ENCODE measurements at places on chromosomes 12 and 14.

DNA sequence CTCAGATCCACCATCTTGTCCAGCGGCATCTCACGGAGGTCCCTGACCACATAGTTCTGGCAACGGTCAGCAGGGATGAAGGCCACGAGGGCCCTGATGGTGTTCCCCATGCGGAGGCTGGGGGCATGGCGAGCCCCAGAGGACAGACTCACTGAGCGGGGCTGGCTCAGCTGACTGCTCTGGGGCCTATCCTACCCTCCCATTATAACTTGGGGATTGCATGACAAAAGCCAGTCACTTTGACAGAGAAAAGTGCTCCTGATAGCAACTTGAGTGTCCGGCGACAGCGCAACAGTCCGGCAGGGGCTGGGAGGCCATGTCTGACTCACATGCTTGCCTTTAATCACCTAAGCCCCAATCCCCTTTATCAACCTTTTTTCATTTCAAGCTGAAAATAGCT, at the start of gene LRRC10:
TSS of gene LRRC10 (minus strand) at position 179 of the 400 bp plus-strand sequence. CDS start at position 110, 69 bp downstream.
- H3K4me3 ChIP-seq: no peak within 1 kb of the TSS
- peaks cover 8% of the 10 kb centered on the region for H3K27me3 ChIP-seq
- DNase-seq: no peak
- no peak within 1 kb of the TSS for H3K27ac ChIP-seq
- no peaks in the 10 kb centered on the region for H3K36me3 ChIP-seq
- H3K4me1 ChIP-seq: peaks cover 1% of the 10 kb centered on the region

GRCh38 chr12:79296871-79297270, 393.9 kb downstream of the PAWR start:
- H3K27me3 ChIP-seq: no peaks in the 10 kb centered on the region
- no peak for DNase-seq
- no peaks in the 10 kb centered on the region for H3K36me3 ChIP-seq
- H3K27ac ChIP-seq: no peak overlapping the region

DNA sequence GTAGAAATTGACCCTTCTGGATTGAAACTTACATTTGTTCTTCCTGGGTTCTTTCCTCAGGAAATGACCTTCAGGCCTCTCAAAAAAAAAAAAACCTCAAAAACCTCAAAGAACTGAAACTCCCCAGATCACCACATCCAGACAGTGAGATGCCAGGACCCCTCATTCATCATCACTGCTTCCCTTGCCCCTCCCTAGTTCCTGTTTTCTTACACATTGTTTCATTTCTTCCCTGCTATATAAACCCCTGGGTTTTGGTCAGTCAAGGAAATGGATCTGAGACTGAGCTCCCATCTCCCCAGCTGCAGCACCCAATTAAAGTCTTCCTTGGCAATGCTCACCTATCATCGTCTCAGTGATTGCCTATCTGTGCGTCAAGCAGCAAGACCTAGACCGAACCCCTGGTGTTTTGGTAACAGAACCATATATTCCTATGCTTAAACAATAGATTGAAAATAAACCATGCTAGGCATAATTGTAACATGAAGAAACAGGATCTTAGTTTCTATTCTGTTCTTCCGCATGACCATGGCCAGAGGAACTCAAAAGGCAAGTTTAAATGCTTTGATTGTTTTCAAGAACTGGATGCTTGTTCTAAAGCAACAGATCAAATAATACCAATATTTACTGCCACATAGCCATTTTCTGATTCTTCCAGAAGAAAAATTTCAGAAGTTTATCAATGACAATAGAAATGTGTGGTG, 108.0 kb upstream of the MAX start:
- no peak for DNase-seq
- peaks cover 7% of the 10 kb centered on the region for H3K27me3 ChIP-seq
- H3K36me3 ChIP-seq: no peaks in the 10 kb centered on the region

GRCh38 chr12:27246774-27247173, 2.7 kb downstream of the STK38L start:
- no peaks in the 10 kb centered on the region for H3K27me3 ChIP-seq
- peaks cover 35% of the 10 kb centered on the region for H3K4me1 ChIP-seq
- H3K27ac ChIP-seq: peak overlapping the region; percentile 35
- H3K36me3 ChIP-seq: peaks cover 10% of the 10 kb centered on the region
- peak overlapping the region; percentile 65 for H3K4me3 ChIP-seq

DNA sequence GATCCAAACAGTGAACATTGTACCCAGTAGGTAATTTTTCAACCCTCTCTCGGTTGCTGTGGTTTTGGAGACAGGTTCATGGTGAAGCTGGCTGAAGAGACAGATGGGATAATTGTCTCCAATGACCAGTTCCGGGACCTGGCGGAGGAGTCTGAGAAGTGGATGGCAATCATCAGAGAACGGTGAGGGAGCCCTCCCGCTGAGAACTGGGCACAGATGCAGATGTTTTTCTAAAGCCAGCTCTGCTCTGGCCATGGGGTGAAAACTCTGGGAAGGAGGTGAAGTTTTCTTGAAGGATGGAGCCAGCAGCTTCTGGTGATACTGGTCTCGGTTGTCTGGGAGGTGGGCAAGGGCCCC, 6.2 kb downstream of the KHNYN start:
- H3K4me3 ChIP-seq: no peak overlapping the region
- H3K36me3 ChIP-seq: peaks cover 20% of the 10 kb centered on the region
- no peaks in the 10 kb centered on the region for H3K27me3 ChIP-seq
- H3K27ac ChIP-seq: no peak overlapping the region
- no peak for DNase-seq

DNA sequence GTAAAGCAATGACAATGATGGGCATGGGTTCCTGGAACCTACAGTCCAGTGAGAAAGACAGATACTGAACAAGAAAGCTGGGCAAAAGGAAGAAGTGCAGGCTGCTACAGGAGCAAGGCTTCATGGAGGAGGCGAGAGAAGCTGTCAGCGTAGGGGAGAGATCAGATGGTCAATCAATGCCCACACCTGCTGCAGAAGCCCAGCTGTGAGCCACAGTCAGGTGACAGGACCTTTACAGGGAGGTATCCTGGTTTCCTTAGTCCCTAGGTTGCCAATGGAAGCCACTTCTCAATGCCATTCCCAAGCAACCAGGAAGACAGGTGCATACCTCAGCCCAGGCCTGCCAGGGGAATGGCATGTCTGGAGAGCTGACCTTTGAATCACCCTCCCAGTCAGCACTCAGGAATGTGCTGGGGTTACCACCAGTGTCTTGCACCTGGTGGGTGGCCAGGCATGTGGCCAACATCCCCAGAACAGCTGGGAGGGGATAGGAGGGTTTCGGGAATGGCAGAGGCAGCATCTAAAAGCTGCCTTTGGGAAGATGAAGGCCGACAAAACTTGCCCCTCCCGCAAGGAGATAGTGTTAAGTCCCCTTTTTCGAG, 170.3 kb downstream of the TTC7B start:
- H3K4me3 ChIP-seq: no peak overlapping the region
- no peak for DNase-seq
- peaks cover 4% of the 10 kb centered on the region for H3K36me3 ChIP-seq
- no peaks in the 10 kb centered on the region for H3K27me3 ChIP-seq

DNA sequence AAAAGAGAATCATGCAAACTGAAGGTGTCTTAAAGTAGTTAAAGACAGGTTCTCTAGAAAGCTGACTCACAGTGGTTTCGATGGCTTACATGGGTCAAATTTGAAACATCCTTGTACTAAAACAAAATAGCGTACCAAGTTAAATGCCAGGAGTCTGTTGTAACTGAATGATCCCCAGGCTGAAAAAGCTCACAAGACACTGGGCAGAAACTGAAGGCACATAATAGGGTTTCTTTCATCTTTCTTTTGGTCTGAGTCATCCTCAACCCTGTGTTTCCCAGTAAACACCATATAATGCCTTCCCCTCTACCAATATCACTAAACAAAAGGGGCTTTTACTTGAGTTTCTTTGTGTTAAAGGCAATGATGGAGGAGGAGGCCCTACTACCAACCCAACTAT, 12.8 kb downstream of the ZFYVE1 start:
- DNase-seq: no peak
- no peak overlapping the region for H3K27ac ChIP-seq
- no peak overlapping the region for H3K4me3 ChIP-seq
- peaks cover 17% of the 10 kb centered on the region for H3K36me3 ChIP-seq

- H3K4me1 ChIP-seq: no peaks in the 10 kb centered on the region
- H3K27ac ChIP-seq: no peak overlapping the region
- H3K27me3 ChIP-seq: peaks cover 29% of the 10 kb centered on the region
- no peak for DNase-seq
Observed at GRCh38 chr14:72700338-72701236, 193.3 kb downstream of the DPF3 start.

DNA sequence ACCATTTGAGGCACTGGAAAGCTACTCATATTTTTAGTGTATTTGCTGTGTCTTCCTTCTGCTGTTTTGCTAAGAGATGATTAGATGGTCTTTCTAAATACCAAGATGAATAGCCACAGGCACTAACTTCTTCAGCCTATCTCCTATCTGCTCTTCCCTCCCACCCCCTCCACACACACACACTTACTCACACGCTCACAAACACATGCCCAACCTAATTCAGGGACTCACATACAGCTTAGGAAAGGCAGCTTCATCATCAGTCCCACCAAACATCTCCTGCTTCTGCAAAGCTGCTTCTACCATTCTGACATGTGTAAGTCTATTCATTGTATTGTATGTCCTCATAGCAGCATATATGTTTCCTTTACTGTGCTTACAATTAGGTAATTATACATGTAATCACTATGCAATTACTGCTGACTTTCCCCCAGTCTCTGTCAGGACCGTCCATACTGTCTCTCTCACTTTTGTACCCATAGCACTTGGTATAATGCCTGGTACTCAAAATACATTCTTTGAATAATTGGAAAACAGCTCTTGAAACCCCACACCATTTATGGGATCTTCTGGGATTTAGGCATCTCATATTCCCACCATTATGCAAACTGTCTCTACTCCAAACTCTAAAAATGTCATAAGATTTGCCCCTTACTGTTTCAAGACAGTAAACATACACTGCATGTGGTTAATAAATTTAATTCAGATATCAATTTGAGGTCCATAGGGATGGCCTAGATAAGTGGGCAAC, 83.3 kb upstream of the HIF1A start:
- peaks cover 35% of the 10 kb centered on the region for H3K4me1 ChIP-seq
- H3K4me3 ChIP-seq: no peak overlapping the region
- DNase-seq: no peak

DNA sequence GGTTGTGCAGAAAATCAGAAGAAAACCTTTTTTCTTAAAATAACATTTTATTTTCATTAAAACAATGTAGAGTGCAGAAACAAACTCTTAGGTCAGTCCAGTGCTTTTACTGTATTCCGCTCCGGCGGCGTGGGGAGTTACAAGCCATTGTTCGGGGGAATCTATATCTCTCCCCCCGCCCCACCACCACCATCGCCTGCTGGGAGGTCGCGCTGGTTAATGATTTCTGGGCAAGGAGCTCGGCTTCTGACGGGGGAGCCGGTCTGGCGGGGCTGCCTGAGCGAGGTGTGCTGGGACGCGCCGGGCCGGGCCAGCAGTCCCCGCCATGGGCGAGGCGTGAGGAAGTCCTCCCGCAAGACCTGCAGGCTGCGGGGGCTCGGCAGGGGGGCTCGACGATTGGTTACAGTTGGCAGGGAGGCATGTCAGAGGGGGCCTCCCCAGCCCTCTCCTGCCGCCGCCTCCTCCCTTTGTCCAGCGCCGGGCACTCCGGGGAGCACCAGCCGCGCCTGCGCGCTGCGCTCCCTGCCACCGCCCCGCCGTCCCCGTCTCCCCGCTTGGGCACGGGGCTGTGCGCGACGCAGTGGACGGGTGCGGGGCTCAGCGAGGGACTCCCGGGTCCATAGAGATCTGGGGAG, 1.0 kb upstream of the DUSP6 start:
- peaks cover 48% of the 10 kb centered on the region for H3K4me1 ChIP-seq
- DNase-seq: peak; percentile 86
- H3K36me3 ChIP-seq: peaks cover 15% of the 10 kb centered on the region
- H3K27me3 ChIP-seq: no peaks in the 10 kb centered on the region
- peak overlapping the region; percentile 95 for H3K4me3 ChIP-seq

DNA sequence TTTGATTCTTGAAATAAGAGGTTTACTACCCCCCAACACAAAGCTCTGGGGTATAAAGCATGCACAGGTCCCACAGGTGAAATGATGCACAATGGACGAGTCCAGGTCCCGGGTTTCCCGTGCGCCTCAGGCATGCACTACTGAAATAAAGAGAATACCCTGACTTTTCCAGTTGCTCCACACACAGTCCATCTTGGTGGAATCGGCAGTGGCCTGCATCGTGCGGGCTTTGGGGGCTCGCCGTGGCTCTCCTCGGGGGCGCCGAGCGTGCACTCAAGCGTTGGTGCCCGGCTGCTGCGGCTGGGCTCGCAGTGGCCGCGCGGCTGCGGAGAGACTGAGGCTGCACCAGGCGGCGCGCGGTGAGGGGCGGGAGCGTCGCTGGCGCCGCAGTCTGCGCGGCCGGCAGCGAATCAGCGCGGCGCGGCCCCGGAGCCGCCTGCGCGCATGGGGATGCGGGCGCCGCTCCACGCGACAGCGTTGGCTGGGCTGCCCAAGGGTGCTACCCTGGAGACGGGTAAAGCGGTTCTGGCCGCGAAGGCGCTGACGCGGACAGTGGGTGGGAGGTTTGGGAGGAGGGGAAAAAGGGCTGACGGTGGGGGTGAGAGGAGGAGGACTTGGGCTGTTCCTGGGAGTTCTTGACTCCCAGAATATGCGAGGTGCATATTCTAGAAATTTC, 53.8 kb upstream of the CCDC175 start:
- H3K4me1 ChIP-seq: peaks cover 29% of the 10 kb centered on the region
- H3K4me3 ChIP-seq: peak overlapping the region; percentile 82
- no peaks in the 10 kb centered on the region for H3K36me3 ChIP-seq
- peaks cover 26% of the 10 kb centered on the region for H3K27me3 ChIP-seq

- no peak overlapping the region for H3K27ac ChIP-seq
- H3K36me3 ChIP-seq: peaks cover 32% of the 10 kb centered on the region
- H3K27me3 ChIP-seq: no peaks in the 10 kb centered on the region
Observed at GRCh38 chr14:63378444-63378843, 59.7 kb upstream of the GPHB5 start.

GRCh38 chr12:115752156-115752555, 525.3 kb downstream of the MED13L start:
- H3K27ac ChIP-seq: no peak overlapping the region
- peaks cover 17% of the 10 kb centered on the region for H3K27me3 ChIP-seq
- no peaks in the 10 kb centered on the region for H3K36me3 ChIP-seq
- no peak overlapping the region for H3K4me3 ChIP-seq
- DNase-seq: no peak

DNA sequence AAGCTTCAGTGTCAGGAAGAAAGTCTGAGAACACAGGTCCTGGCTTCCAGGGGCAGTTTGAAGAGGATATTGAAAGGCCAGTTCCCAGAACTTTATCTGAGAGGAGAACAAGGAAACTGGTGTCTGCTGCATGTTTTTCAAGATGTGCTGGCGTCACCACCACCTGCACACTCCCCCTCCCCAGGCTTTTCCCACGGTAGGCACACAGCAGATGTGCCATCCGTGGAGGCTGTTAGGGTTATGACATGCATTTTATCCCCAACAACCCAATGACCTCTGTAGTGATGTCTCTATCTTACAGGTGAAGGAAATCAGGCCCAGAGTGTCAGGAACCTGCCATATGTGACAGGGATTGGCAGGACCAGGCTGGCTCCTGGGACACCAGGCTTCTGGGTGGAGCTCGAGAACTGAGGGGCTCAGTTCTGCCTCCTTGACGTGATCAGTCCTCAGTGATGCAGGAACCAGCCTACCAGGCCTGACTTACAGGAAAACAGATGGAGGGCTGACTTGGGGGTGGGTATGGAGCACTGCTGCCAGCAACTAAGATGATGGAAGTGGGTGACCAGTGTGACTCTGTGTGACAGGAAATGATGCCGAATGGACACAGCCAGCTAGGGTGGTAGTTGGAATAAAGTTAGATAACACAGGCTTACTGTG, 16.8 kb downstream of the SLC25A47 start:
- no peaks in the 10 kb centered on the region for H3K4me1 ChIP-seq
- no peak overlapping the region for H3K4me3 ChIP-seq
- H3K36me3 ChIP-seq: peaks cover 21% of the 10 kb centered on the region
- no peaks in the 10 kb centered on the region for H3K27me3 ChIP-seq
- no peak overlapping the region for H3K27ac ChIP-seq

Measured in progenitor cell of endocrine pancreas (in vitro differentiated cells).